ENCODE measurements at places on chromosomes 13 and 19.

- no peak for DNase-seq
Measured at GRCh38 chr13:41930154-41930553, 30.8 kb downstream of the VWA8 start.

GRCh38 chr19:18895824-18896341 is at the start of gene CERS1:
CERS1 (minus strand) TSS chr19:18896158; CDS start chr19:18896072, 86 bp downstream.
- DNase-seq: no peak

- DNase-seq: no peak
Measured at GRCh38 chr13:94416454-94417080, 62.9 kb downstream of the DCT start.

GRCh38 chr13:107209824-107210722 is 642.1 kb upstream of the ARGLU1 start:
- no peak for DNase-seq

DNA sequence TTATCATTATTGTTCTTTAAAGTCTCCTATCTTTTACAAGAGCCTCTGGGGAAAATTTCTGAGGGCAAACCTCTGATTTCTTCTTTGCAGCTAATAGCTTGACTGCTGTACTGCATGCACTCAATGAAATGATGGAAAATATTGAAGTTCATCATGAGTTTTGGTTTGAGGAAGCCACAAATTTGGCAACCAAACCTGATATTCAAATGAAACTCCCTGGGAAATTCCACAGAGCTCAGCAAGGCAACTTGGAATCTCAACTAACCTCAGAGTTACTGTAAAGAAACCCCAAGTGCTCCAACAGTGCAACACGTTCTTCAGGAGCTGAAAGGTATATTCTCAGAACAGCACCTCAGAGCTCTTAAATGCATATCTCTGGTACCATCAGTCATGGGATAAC is 14.2 kb upstream of the RNF6 start:
- DNase-seq: no peak

DNA sequence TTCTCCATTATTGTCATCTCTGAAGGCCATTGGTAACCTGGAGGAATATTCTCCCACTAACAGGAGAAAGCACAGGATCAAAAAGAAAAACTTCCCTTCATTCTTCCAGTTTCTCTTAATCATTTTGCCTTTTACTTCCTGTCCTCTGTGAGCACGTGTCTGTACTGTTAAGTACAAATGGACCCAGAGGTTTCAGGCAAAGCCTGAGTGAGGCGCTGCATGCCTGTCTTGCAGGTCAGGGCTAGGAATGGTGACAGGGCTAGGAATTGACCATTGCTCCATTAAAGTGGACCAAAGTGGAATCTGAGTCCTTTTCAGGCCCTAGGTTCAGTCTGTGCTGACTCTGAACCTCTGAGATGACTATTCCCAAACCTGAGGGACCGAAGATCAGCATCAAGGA is 326.7 kb downstream of the SHISA2 start:
- no peak for DNase-seq

- DNase-seq: no peak
Measured at GRCh38 chr13:65836066-65836465, 1394.1 kb downstream of the PCDH9 start.

DNA sequence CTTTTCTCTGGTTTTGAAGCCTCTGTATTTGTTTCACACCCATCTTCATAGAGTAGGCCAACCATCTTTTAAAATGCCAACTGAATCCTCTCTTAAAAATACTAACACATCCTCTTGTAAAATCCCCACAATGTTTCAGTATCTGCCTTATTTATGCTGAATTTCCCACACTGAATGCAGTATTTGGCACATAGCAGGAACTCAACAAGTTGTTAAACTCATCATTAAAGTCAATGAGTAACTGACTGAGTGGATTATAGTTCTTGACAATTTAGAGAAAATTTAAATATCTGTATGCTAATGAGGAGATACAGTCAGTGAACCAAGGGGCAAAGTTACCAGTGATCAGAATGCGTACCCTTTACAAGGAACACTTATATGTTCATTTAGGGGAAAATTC is 505.5 kb upstream of the PCDH9 start:
- DNase-seq: no peak

GRCh38 chr19:52990759-52991418 is 22.8 kb upstream of the ERVV-1 start:
- DNase-seq: no peak

- no peak for DNase-seq
Measured at GRCh38 chr19:2371656-2372055, 11.6 kb downstream of the TMPRSS9 start.

GRCh38 chr13:26549713-26550112 is 7.8 kb upstream of the WASF3 start:
- no peak for DNase-seq

- no peak for DNase-seq
Measured at GRCh38 chr19:46975011-46975924, 44.4 kb upstream of the NPAS1 start.

GRCh38 chr19:45463241-45463640 is 4.6 kb upstream of the FOSB start:
- DNase-seq: no peak

GRCh38 chr13:35714588-35715377 is 238.3 kb upstream of the MAB21L1 start:
- no peak for DNase-seq

DNA sequence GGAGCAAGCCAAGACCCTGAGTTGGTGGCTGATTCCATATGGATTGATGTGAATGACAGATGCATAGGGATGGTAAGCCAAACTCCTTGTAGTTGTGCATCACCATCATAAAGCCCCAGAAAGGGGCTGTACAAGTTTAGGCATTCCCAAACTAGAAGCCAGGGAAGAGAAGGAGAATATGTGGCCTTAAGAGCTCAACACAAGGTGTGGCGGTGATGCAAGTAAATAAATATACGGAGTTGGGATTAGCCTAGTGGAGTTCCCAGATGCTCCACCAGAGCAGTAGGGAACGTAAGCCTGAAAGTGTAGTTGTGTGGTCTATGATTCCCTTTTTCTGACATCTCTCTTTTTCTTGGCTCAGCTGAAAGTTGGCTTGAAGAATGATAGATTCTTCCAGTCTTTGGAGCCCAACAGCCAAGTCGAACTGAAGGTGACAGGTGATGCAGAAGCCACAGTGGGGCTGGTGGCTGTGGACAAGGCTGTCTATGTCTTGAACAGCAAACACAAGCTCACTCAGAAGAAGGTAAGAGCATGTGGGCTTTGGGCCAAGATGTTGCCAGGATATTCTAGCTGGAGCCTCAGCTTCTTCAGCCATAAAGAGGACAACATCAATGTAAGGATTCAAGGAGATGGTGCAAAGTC is 30.1 kb downstream of the RDH8 start:
- DNase-seq: no peak

DNA sequence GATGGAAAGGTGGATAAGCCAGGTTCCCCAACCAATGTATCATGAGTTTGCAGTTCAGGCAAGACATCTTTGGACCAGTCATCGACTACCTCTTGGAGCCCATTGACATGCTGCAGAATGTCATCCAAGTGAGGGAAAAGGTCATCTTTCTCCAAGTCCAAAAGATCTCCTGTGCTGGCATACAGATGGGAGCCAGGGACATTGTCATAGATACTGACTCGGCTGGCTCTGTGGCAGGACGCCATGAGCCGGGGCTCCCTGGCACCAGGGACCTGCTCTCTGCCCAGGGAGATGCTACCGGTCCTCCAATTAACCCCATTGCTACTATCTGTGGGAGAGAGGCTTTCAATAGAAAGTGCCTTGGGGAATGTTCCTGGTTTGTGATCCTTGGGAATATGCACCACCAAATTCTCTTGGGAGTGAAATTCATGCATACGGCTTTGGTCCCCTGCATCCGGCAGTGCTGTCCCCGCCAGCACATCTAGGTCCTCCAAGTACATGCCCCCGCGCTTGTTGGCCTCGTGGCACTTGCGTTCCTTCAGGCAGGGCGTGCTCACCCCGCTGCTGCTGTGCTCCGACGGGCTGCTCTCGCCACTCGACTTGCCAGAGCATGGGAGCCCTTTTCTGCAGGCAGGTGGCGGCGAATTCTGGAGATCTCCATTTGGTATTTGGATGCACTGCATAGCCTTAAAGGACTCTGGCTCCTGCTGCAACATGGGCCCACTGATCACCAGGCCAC is 113.0 kb downstream of the KL start:
- no peak for DNase-seq

GRCh38 chr19:41868120-41868988 is 8.3 kb downstream of the RPS19 start:
- DNase-seq: no peak

DNA sequence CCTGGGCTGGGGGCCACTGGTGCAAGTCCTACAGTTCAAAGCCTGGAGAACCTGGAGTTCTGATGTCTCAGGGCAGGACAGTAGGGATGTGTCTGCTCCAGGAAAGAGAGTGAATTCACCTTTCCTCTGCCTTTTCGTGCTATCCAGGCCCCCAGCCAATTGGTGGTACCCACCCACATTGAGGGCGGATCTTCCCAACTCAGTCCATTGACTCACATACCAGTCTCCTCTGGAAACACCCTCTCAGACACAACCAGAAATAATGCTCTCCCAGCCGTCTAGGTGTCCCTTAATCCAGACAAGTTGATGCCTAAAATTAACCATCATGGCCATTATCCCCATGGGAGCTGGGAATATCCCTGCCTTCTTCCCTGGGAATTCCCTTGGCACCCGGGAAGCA is 38.8 kb upstream of the CHST8 start:
- DNase-seq: no peak

GRCh38 chr13:76879203-76879882 is 6.9 kb downstream of the KCTD12 start:
- DNase-seq: peak; percentile 99

DNA sequence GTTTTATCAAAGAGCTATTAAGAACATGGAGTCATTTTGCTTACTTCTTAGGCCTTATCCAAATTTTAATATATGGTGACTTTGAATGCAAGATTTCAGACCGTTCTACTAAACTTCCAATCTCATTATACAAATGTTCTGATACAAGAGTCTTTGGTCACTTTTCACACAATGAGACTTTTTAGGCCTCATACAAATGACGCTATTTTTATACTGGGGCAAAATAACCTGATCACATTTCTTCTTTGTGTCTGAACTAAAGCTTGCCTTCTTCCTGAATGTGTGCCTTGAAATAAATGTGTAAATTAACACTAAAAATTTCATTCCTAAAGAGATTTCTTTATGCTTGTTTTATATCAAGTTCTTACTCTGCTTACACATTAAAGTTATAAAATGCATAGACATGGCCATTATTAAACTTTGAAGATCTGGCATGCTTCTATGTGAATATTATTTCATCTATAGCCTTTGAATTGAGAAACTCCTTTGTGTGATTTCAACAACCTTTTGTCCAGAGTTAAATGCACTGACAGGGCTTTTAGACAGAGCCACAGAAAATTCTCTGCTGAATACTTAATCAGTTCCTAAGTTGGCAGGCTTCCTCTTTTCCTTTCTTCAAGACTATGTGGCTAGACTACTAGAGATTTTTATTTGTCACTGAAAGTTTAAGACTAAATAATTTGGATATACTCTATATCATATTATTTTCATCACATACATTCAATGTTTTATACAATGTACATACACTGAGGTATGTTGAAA is 86.1 kb downstream of the EDNRB start:
- DNase-seq: peak; percentile 20

- DNase-seq: no peak
Measured at GRCh38 chr13:26743971-26744370, 16.6 kb downstream of the GPR12 start.

DNA sequence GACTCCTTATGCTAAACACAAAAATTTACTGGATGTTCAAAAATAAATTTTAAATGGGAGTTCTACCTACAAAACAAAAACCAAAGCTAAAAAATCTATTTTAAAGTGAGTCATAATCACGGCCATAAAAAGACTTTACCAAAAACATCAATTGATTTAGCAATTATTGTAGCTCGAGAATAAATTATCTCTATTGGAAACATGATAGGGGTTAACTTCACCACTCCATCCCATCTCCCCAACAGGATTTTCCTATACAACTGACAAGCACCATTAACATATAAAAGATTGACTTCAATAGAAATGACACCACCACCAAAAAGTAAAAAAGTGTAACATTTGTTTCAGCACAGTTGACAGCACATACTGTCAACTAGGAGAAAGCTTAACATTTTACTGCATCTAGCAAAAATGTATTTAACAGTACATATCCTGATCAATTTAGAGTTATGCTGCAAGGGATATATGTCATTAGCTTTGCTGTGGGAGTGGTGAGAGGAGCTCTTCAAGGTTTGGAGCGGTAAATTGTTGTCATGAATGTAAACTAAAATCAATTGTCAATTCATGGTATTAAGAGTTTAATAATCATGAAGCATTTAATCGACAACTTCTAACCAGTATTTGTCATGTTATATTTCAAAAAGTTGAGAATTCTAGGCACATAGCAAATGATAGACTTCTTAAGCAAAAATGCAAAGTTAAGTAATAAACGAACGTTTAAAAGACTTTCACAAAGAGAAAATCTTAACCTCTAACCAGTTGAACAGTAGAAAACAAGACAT is 3.8 kb downstream of the UBL3 start:
- DNase-seq: no peak

DNA sequence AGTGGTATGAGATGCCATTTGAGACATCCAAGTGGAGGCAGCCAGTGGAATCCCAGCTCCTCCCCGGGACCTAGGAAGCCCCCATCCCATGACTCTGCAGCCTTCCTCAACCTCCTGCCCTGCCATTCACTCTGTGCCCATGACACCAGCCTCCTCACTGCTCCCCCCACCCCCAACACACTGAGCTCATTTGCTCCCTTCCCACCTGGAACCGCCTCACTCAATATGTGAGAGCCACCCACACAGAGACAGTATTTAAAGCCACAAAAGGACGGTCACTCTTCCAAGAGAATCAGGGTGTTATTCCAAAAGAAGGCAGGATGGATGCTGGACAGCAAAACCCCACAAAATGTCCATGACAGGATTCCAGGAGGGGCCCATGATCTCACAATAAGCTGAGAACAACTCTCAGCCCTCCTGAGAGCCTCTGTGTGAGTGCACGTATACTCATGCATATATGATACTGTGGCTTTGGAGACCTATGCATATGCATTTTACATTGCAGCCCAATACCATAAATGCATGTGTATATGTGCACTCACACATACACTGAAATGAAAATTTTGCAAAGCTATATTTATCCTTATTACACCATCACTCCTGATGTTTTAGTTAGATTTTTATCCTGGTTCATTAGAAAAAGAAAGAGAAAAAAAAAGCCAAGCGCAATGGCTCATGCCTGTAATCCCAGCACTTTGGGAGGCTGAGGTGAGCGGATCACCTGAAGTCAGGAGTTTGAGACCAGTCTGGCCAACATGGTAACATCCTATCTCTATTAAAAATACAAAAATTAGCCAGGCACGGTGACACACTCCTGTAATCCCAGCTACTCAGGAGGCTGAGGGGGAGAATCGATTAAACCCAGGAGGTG is 10.8 kb upstream of the RANBP3 start:
- no peak for DNase-seq

GRCh38 chr13:78339927-78340326 is 263.4 kb downstream of the POU4F1 start:
- no peak for DNase-seq

All from SIG-M5 (cell line).